ENCODE measurements at places on chromosomes 3 and 15.

GRCh38 chr3:177613901-177614300 lies 416.6 kb upstream of the TBL1XR1 start:
- no peak for DNase-seq

- no peak for DNase-seq
Observed at GRCh38 chr15:77871852-77872371, 205.6 kb downstream of the TBC1D2B start.

GRCh38 chr3:4712109-4712508 lies 219.0 kb downstream of the ITPR1 start:
- DNase-seq = no peak

- DNase-seq = no peak
Observed at GRCh38 chr15:82894971-82895520, 57.5 kb downstream of the HOMER2 start.

DNA sequence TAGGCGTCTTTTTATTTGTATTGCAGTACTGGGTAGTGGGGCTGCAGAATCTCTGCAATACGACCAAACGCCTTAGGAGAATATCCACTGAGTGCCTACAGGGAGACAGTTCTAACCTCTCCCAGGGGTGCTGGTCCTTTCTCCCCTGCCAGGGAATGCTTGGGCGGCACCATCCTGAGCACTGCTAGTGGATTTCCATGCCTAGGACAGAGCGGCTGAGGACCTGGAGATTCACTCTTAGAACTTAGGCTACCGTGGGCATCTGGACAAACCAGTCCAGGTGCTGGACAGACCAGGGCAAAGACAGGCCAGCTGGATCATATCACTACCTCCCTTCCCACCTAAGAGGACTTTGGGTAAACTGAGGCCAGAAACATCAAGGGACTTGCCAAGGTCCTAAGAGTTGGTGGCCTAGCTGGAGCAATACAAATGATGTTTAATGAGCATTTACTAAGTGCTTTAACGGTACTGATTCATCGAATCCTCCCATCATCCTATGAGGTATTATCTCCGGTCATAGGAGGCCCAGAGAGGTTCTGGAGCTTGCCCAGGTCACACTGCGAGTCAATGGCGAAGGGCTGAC lies 902 bp downstream of the TMEM44 start:
- DNase-seq = no peak

GRCh38 chr3:127088511-127089351 lies 104.2 kb upstream of the PRR23E start:
- no peak for DNase-seq

DNA sequence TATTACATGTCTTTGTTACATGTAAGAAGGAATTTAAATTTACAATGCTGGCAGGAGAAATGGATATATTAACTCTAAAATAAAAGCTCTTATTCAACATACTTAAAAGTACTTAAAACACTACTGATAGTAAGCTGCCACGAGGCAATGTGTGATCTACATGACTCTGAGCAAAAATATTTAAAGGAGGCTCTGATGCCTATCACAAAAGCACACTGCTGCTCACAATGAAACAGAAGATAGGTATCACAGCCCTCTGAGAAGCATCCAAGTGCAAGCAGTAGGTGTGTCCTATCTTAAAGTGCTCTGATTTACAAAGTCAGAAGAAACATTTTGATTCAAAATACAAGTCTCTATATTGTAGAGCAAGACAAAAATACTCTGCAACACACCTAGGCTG lies 371.2 kb upstream of the WNT5A start:
- DNase-seq = no peak

DNA sequence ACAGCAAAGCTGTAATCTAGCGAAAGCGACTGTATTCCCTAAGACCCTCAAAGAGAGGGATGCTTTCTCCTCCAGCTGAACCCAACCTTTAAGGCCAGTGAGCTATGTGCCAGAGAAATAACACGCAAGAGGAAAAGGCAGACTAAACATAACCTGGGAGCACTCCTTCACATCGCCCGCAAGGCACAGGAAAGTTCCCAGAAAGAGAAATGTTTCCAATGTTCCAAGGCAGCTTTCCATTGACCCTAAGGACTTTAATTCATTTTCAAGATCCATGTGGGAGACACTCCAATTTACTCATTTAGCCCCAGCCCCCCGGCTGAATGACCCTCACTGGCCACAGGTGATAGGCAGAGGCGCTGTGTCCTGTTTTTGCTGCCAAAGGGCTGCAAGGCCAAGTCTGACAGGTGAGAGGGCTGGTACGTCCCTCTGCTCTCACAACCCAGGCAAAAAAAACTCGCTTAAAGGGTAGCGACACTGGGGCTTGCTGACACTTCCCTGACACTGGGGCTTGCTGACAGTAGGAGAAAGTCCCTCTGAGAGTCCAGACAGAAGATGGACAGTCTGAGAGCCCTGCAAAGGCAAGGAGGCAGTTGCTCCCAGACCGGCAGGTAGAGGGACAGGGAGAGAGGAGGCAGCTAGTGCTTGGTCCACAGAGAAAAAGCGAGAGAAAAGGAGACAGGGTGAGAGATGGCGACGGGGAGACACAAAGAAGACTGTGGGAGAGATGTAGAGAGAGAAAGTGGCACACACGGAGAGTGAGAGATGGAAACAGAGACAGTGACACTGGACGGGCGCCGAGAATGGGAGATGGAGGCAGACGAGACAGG lies 702 bp downstream of the ARHGEF3 start:
- no peak for DNase-seq

DNA sequence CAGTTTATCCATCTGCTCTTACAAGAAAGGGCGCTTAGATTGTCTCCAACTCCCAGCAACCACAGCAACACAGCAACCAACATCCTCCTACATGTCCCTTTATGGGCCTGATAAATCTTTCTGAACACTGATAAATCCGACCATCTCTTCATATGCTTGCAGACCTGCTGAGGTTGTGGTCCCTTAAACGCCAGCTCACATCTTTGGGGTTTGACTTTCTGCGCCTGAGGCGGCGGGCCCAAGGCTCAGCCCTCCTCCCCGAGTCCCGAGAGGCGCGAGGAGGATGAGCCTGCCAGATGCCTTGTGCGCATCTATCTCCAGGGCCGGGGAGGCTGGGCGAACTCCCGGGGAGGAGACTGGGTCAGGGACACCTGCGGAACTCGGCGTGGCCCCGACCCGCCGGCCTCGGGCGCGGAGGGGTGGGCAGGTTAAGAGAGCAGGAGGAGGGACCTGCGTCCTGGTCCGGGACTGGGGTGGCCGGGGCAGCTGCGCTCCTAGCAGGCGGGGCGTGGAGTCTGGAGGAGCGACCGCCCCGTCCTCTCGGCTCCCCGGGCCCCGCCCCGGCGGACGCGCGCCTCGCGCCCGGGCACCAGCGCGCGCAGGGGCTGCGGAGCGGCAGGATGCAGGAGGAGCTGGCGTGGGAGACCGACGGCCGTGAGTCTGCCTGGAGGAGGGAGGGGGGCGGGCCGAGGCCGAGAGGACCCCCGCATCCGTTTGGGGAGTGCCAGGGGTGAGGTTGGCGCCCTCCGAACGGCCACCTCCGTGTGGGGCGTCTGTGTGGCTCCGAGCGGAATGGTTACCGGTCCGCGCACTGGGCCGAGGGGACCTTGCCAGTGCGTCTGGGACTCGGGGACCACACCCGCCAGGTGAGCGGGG lies at the start of gene ANKDD1A:
Gene ANKDD1A, plus strand, starts transcription at position 592 of the 876 bp plus-strand sequence. Its CDS starts 29 bp downstream, at position 621.
- no peak for DNase-seq

DNA sequence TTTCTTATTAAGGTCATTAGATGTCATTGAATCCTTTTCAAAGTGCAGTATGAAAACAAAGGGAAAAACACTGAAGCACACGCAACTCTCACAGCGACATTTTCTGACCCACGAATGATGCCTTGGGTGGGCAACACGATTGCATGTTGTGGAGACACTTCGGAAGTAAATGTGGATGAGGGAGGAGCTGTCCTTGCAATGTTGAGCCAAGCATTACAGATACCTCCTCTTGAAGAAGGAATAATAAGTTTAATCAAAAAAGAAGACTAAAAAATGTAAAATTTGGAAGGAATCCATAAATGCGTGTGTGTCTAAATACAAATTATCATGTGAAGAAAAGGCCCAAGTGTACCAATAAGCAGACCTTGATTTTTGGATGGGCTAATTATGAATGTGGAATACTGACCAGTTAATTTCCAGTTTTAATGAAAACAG lies 16.9 kb downstream of the THBS1 start:
- DNase-seq = no peak

DNA sequence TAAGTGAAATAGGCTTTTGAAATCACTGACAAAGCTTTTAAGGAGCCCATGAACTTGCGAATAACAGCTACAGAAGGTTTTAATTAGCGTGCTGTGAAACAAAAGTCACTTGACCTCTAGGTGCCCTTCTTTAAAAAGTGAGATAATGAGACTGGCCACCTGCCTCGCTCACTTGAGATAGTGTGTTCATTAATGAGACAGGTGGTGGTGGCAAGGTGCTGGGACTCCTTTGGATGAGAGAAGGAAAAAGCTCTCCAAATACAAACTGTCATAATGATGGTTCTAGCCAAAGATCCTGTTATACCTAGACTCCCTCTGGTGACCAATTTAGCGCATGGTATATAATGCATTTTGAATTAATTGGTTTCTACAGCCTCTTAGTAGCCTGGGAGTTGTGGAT lies 22.7 kb upstream of the IREB2 start:
- DNase-seq = no peak

DNA sequence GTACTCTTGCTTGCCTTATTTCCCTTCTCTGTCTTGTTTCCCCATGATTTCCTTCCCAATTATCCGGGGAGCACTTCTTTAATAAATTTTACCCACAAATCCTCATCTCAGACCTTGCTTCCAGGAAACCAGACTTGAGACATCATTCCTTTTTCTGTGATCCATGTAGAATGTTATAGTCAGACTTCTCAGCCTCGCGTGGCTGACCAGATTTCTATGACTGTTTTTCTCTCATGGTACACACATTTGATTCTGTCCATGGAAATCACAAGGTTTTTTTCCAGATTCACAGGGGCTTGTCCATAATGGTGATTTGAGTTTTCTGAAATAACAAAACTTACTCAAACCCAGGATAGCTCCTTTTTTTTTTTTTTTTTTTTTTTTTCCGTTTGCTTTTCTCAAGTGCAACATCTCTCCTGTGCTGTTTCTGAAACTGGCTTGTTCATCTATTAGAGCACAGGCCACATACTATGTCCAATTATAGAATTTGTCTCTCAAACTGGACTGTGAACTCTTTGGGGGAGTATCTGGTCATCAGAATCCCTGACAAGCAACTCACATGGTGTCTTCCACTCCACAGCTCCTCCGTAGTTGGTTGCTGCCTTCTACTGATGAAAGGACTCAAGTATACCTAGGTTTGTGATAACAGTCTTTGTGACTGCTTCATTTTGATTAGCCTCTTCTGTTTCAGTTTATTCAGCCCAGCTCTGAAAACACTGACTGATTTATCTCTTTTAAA lies 50.8 kb downstream of the RBMS3 start:
- DNase-seq = no peak

All from stimulated activated CD8-positive, alpha-beta memory T cell treated with anti-CD3 and anti-CD28 coated beads, Interleukin-4, amount 100 ng/mL, for 24 hours (primary cell).